T-helper 2 cell treated with Interferon-gamma antibody and Interleukin-4, amounts not matched to agents 5 μg/mL and 100 μg/mL, for 36 hours (primary cell): ENCODE measurements at places on chromosomes 3 and 15.

GRCh38 chr15:52097180-52097579 lies 15.4 kb downstream of the BCL2L10 start:
- H3K4me3 ChIP-seq: no peak overlapping the region
- peaks cover 4% of the 10 kb centered on the region for H3K27me3 ChIP-seq
- no peaks in the 10 kb centered on the region for H3K36me3 ChIP-seq
- no peaks in the 10 kb centered on the region for H3K4me1 ChIP-seq

- H3K4me3 ChIP-seq: no peak overlapping the region
- no peak overlapping the region for H3K27ac ChIP-seq
- no peaks in the 10 kb centered on the region for H3K4me1 ChIP-seq
- H3K36me3 ChIP-seq: no peaks in the 10 kb centered on the region
- H3K27me3 ChIP-seq: peaks cover 13% of the 10 kb centered on the region
- DNase-seq: no peak
Measured at GRCh38 chr15:61839546-61839945, 220.7 kb downstream of the VPS13C start.

- no peak overlapping the region for H3K27ac ChIP-seq
- H3K27me3 ChIP-seq: peaks cover 9% of the 10 kb centered on the region
- no peaks in the 10 kb centered on the region for H3K4me1 ChIP-seq
Measured at GRCh38 chr3:39443530-39443929, 23.9 kb upstream of the MOBP start.

- no peak for DNase-seq
- H3K4me1 ChIP-seq: no peaks in the 10 kb centered on the region
- H3K36me3 ChIP-seq: no peaks in the 10 kb centered on the region
- H3K27ac ChIP-seq: no peak overlapping the region
Measured at GRCh38 chr3:133276594-133276993, 123.3 kb upstream of the BFSP2 start.

GRCh38 chr3:19972054-19972453 lies 25.2 kb downstream of the RAB5A start:
- DNase-seq: no peak
- no peak overlapping the region for H3K27ac ChIP-seq
- no peak overlapping the region for H3K4me3 ChIP-seq
- H3K27me3 ChIP-seq: no peaks in the 10 kb centered on the region
- peaks cover 30% of the 10 kb centered on the region for H3K36me3 ChIP-seq

GRCh38 chr3:13884851-13885703 lies 5.2 kb upstream of the WNT7A start:
- H3K4me1 ChIP-seq: peaks cover under 1% of the 10 kb centered on the region
- peaks cover 40% of the 10 kb centered on the region for H3K27me3 ChIP-seq
- H3K4me3 ChIP-seq: no peak overlapping the region
- no peaks in the 10 kb centered on the region for H3K36me3 ChIP-seq
- DNase-seq: no peak

DNA sequence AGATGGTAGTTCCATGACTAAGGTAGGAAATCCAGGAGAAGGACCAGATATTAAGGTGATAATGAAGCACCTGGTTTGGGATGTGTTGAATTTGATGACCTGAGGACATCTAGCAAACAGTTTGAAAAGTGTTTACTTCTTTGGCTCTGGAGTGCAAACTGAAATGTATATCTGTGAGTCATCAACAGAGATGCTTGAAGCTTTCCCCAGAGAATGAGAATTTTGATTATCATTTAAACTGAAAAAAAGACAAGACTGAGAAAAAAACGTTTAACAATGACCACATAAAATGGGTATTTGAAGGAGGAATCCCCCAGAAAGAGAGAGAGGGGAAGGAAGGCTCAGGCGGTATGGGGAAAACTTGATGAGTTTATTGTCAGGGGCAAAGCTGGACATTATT lies 20.7 kb upstream of the GSK3B start:
- H3K4me1 ChIP-seq: no peaks in the 10 kb centered on the region
- H3K4me3 ChIP-seq: no peak overlapping the region
- DNase-seq: no peak
- H3K27me3 ChIP-seq: peaks cover 6% of the 10 kb centered on the region
- H3K36me3 ChIP-seq: no peaks in the 10 kb centered on the region
- H3K27ac ChIP-seq: no peak overlapping the region

DNA sequence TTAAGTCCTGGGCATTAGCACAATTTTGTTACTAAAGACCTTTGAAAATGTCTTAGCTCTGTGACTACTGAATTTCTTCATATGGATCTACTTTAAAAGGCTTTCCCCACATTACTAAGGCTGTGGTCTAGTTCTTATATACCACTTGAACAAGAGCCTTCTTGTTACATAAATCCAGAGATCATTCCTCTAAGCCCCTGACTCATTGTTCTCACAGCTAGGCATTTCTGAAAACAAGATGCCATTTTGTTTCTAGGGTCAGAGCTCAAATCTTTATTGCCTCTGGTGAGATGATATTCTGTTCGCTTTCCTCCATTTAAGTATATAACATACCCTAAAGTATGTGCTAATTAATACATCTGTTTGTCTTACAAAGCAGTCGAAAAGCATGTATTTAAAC lies 29.8 kb upstream of the LPP start:
- H3K27ac ChIP-seq: no peak overlapping the region
- no peak for DNase-seq
- H3K36me3 ChIP-seq: no peaks in the 10 kb centered on the region
- peaks cover 8% of the 10 kb centered on the region for H3K4me1 ChIP-seq

DNA sequence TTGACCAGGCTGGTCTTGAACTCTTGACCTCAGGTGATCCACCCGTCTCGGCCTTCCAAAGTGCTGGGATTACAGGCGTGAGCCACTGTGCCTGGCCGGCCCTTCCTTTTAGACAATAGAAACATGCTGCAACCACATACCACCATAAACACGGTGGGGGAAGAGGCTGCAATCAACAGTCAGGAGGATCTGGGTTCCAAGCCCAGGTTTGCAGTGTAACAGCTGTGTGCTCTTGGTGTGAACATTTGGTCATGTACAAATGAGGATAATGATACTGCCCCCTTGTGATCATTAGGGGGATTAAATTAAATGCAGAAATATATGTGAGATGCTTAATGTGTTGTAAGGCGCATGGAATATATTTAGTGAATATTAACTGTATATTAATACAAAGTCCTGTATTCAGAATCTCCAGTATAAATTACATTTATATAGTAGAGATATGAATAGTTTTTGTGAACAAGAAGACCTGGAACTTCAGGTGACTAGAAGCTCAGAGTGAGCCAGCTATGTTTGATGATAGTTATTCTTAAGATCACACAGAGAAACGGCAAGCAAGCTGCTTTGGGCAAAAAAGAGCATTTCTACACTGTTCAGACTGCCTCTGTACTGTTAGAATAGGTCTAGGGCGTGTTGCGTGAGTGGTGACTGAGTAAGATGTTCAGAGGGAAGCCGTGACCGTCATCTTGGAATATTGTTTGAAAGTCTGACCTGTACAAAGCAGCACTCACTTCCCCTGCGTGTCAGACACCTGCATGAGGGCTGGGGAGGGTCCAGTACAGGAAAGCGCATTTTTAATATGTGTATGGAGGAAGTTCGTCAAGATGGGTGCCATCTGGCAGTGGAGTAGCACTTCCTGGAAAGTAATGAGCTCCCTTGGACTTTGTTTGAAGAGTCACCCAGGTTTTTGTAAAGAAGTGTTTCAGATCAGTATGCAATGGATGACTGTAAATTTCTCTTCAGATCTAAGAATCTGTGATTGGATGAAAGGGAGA lies 125.8 kb downstream of the PGPEP1L start:
- H3K27ac ChIP-seq: no peak overlapping the region
- H3K27me3 ChIP-seq: no peaks in the 10 kb centered on the region
- H3K4me3 ChIP-seq: no peak overlapping the region

- peak overlapping the region; percentile 27 for H3K4me3 ChIP-seq
- no peak for DNase-seq
- H3K36me3 ChIP-seq: no peaks in the 10 kb centered on the region
- peaks cover 30% of the 10 kb centered on the region for H3K27me3 ChIP-seq
Measured at GRCh38 chr3:46811615-46812236, 51.5 kb downstream of the MYL3 start.
